ENCODE measurements at places on chromosomes 6 and 20. TPM values are rescaled to one million over a fixed set of nuclear protein-coding genes. Genes with fewer than 3 reads are reported as not detected.

KCNK5 gene
- total RNA-seq, result not detected

TGIF2 gene
- 9.3 TPM for total RNA-seq

SMLR1 gene
- total RNA-seq, result not detected

COL11A2 gene
- 0.25 TPM for total RNA-seq

ZSCAN23 gene
- 0.51 TPM for total RNA-seq

RCAN2 gene
- 7.6 TPM for total RNA-seq

MOXD1 gene
- total RNA-seq, result 528 TPM

HSPA1L gene
- 1.3 TPM for total RNA-seq

LKAAEAR1 gene
- total RNA-seq, result 3.7 TPM

POU5F1 gene
- total RNA-seq, result 0.22 TPM

GGT7 gene
- 10.2 TPM for total RNA-seq

TNXB gene
- 23.5 TPM for total RNA-seq

CLDN20 gene
- total RNA-seq, result not detected

TREM2 gene
- total RNA-seq, result not detected

EYA2 gene
- total RNA-seq, result not detected

GATA5 gene
- not detected for total RNA-seq

ZBTB46 gene
- 3.9 TPM for total RNA-seq

C6orf132 gene
- total RNA-seq, result 5.2 TPM

IL20RA gene
- total RNA-seq, result not detected

MAFB gene
- 1.8 TPM for total RNA-seq

PRDM13 gene
- not detected for total RNA-seq

RPP40 gene
- total RNA-seq, result 29.3 TPM

BCAS1 gene
- total RNA-seq, result not detected

TBX18 gene
- total RNA-seq, result 16.2 TPM

SLC17A3 gene
- not detected for total RNA-seq

GHRH gene
- total RNA-seq, result not detected

CPNE5 gene
- total RNA-seq, result 0.63 TPM

NMBR gene
- not detected for total RNA-seq

TCP11 gene
- total RNA-seq, result not detected

SRC gene
- total RNA-seq, result 28.6 TPM

KIF13A gene
- total RNA-seq, result 46.0 TPM

MAP7 gene
- total RNA-seq, result 1.9 TPM

TM9SF4 gene
- 41.3 TPM for total RNA-seq

HBS1L gene
- 124 TPM for total RNA-seq

MUCL3 gene
- total RNA-seq, result not detected

CST5 gene
- not detected for total RNA-seq

KCNK16 gene
- not detected for total RNA-seq

ENPP3 gene
- not detected for total RNA-seq

COL19A1 gene
- total RNA-seq, result not detected
